ENCODE measurements at places on chromosomes 3 and 15.

GRCh38 chr15:89326316-89326715 is 8.3 kb downstream of the POLG start:
- DNase-seq = no peak

GRCh38 chr15:95440712-95441111 is 889.8 kb upstream of the NR2F2 start:
- no peak for DNase-seq

- no peak for DNase-seq
These were observed 60.0 kb downstream of the PLOD2 start for GRCh38 chr3:146100825-146101444.

DNA sequence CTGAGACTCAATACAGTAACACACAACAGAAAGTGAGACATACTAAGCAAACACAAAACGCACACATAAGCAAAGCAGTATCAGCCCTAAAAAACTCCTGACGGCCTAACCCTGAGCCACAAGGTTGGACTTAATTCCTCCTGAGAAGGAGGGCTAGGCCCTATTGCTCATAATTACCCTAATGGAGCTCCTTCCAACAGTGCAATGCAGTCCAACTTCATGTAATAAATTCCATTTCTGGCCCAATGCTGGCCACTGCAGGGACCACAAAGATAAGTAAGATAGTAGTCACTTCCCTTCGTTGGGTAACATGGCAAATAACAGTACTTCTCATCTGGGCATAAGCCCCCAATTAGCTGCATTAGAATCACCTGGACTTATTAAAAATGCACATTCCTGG is 4.2 kb downstream of the VPS39 start:
- no peak for DNase-seq

DNA sequence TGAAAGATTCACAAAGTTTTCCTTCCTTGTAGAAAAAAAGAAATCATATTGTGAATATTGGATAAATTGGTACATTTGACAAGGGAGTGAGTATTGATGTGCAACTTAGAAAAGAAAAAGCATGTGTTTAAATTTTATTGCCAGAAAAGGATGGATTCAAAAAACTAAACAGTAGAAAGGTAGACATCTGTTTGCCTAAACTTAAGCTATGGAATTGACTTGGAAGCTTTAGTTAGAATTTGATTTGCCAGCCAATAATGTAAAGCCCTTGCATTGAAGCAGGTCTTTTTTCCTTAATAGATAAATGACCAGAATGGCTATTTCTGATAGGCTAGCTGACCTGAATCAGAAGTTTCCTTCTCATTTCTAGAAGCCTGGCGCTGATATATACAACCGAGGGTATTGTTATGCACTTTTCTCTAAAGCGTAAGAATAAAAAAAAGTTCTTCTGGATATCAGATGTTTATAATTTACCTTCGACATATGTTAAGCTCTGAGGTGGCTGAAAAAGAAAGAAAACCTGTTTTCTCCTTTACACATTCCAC is 4.2 kb downstream of the RARB start:
- DNase-seq = no peak

DNA sequence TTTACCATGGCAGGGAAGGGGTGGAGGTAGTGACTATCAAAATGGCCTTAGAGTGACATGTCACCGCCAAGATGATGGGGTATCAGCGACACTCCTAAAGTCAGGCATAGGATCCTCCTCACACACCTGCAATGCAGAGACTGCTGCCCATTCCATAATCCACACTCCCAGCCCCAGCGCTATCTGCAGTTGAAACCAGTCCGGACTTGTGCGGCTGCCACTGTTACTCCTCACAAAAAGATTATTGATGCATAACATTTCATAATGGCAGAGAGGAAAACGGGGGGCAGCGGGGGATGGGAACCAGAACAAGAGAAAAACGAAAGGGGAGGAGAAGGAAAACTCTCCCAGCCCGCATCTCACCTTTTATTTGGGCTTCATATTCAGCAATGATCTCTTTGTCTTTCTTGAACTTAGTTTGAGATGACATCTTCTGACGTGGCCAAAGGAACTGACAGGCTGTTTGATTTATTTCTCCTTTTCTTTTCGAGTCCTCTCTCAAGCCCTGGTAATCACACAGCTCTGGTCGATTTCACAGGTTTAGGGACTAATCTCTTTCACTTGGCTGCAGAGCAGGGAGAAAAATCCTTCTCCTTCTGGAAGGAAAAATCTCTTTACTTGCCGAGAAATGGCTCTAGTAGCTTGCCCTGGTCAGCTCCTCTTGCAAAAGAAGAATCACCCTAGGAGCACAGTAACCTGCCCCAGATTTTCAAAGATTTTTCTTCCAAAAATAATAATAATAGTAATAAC is 749 bp downstream of the SRGAP3 start:
- no peak for DNase-seq

DNA sequence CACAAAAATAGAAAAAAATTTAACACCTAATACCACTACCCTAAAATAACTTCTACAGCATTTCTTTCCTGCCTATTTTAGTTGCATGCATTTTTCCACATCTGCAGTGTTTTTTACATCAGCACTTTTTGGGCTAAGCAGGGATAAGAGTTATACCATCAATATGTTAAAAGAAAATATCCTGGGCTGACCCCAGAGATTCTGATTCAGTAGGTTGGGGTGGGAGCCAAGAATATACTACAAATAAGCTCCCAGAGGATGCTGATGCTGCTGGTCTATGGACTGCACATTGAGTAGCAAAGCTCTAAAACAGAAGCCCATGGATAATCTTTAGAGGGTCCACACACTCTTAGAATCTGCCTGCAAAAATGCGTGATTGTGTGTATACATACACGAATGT is 14.8 kb downstream of the FYCO1 start:
- DNase-seq = no peak

DNA sequence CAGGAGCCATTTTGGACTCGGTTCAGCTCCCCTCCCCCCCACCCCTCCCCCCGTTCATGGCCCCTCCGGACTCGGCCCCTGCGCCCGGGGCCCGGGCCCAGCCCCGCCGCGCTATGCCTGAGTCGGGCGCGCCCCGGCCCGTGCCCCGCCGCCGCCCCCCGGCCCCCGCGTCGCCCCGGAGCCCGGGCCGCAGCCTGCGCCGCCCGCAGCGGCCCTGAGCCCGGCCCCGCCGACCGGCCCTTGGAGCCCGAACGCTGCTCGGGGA is 155 bp downstream of the ACVR2B start:
- DNase-seq = no peak

DNA sequence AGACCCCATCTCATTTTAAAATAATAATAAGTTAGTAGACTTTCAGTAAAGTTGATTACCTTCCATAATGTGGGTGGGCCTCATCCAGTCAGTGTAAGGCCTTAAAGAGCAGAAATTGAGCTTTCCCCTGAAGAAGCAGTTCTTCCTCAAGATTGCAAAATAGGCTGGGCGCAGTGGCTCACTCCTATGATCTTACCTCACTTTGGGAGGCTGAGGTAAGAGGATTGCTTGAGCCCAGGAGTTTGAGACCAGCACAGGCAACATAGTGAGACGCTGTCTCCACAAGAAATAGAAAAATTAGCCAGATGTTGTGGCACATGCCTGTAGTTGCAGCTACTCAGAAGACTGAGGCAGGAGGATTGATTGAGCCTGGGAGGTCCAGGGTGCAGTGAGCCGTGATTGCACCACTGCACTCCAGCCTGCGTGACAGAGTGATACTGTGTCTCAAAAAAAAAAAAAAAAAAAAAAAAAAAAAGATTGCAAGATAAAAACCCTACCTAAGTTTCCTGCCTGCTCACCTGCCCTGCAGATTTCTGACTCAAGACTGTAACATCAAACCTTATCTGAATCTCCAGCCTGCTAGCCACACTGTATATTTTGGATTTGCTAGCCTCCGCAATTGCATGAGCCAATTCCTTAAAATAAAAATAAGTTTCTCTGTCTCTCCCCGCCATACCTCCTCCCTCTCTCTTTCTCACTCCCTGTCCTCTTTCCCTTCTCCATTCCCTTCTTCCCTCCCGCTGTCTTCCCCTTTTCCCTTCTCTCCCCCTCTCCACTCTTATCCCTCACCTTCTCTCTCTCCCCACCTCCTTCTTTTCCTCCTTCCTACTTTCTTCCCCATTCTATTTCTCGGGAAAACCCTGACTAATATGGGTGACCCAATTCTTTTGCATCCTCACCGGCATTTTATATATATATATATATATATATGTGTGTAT is 16.9 kb downstream of the KLHL18 start:
- DNase-seq = no peak

- DNase-seq = no peak
These were observed 615.2 kb upstream of the TGFBR2 start for GRCh38 chr3:29991198-29991597.

GRCh38 chr3:172138193-172138537 is 98.8 kb downstream of the FNDC3B start:
- no peak for DNase-seq

DNA sequence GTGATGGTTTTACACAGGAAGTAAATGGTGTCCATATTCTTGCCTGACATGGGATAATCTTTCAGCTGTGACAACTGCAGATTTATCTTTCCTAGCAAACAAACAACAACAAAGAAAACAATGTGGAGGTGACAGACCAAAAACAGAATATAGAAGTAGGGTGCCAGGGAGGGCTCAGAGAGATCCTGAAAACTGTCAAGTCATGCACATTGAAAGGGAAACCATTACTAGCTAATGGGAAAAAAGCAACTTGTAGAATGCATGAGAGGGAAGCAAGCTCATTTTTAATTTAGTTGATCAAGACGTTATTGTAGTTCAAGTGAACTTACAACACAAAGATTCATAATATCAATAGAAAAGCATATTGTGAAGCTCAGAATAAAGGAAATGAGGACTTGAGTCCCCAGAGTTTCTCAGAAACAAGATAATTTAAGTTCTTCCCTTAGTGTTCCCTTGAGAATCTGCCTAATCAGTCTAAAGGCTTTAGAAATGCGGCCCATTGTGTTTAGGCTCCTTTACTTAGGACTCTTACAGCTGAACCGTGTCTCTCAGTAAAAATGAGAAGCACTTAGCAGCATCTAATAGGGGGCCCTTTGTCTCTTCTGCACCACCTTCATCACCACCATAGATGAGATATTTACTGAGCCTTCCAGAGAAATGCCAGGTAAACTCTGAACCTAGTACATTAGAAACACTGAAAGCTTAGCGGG is 115.6 kb upstream of the CADPS start:
- no peak for DNase-seq

DNA sequence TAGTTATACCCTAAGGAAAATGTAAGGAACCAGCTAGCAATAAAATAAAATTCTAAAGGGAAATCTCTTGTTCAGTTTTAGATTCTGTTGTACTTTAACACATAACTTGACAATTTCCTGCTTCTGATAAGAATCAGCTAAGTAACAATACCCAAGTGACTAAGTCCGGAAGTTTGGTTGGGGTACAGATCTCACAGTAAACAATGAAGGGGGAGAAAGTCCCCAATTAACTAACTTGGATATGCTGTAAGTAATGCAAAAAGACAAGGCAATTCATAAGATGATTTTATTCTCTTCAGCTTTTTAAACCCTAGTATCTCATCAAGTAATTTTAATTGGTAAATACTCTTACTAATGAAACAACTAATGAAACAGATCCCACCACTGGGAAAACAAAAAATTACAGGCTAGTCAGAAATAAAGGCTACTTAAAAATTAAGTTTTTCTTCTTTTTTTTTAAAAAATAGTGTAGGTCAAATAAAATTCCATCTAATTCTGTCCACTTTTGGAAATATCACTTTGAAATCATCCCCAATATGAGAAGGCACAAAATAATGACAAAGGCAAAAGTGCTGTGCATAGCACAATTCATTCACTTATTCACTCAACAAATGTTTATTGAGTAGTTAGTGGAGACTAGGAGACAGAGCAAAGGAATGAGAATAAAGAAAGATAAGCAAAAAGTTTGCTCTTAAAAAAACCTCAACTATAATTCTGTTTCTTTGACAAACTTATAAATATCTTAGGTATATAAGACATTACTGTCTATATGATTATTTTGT is 37.8 kb upstream of the IL20RB start:
- no peak for DNase-seq

DNA sequence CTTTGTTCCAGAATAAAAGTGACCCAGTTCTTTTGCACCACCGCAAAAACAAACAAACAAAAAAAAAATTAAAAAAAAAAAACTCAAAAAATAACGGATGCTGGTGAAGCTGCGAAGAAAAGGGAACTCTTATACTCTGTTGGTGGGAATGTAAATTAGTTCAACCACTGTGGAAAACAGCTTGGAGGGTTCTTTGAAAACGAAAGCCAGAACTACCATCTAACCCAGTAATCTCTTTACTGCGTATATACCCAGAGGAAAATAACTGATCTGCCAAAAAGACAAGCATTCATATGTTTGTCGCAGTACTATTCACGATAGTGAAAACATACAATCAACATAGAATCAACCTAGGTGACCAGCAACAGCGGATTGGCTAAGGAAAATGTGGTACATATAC is 298.9 kb upstream of the CBLB start:
- DNase-seq = no peak

DNA sequence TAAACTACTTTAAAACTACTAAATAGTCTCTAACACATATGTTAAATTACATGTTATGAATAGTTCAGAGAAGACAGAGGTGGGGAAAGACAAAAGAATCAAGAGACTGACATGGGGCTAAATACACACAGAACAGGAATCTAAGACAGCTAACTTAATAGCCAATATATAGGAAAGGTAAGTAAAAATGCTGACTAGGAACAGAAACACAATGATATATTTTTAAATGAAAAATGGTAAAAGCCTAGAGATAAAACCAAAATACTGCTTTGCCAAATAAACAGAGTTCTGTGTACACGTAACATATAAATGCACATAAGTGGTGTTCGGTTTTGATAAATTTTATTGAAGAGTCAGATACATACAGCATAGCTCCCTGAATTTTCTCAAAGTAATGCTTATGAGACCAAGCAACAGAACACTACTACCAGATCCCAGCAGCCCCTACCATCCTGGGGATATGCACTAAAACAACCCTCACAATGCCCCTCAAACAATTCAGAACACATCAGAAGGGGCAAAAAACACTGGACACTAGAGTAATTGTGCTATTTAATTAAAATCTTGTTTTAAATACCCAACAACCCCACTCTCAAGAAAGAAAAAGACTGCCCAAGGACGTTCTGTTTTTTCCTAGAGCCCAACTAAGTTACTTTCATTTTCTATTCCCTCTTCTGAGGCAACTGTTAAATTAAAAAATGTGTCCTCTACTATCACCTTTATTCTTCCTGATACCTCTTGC is 121.1 kb downstream of the ADAM10 start:
- no peak for DNase-seq

GRCh38 chr3:169662843-169663160 is 710 bp downstream of the MECOM start:
- DNase-seq = no peak

- no peak for DNase-seq
These were observed 62.9 kb upstream of the NR2E3 start for GRCh38 chr15:71747128-71748083.
